ENCODE measurements at places on chromosomes 6 and 20. TPM values are rescaled to one million over a fixed set of nuclear protein-coding genes. Genes with fewer than 3 reads are reported as not detected.

ABHD16A gene
- total RNA-seq, result 40.9 TPM

MRPS18A gene
- 93.4 TPM for total RNA-seq

GRCh38 chr6:76940191-76940590 is 523.1 kb downstream of the HTR1B start:
- DNase-seq, result no peak

- DNase-seq, result no peak
These were observed 177.6 kb downstream of the TTLL2 start for GRCh38 chr6:167502471-167502870.

GRCh38 chr6:33926451-33926850 is 122.6 kb upstream of the MLN start:
- no peak for DNase-seq
